Heart left ventricle (tissue), 16 donors: ENCODE measurements at places on chromosomes 16 and 17. TPM values are rescaled to one million over a fixed set of nuclear protein-coding genes. Genes with fewer than 3 reads are reported as not detected.

GRCh38 chr16:86166414-86166813, 267.5 kb downstream of the IRF8 start:
- no peak for DNase-seq

DNA sequence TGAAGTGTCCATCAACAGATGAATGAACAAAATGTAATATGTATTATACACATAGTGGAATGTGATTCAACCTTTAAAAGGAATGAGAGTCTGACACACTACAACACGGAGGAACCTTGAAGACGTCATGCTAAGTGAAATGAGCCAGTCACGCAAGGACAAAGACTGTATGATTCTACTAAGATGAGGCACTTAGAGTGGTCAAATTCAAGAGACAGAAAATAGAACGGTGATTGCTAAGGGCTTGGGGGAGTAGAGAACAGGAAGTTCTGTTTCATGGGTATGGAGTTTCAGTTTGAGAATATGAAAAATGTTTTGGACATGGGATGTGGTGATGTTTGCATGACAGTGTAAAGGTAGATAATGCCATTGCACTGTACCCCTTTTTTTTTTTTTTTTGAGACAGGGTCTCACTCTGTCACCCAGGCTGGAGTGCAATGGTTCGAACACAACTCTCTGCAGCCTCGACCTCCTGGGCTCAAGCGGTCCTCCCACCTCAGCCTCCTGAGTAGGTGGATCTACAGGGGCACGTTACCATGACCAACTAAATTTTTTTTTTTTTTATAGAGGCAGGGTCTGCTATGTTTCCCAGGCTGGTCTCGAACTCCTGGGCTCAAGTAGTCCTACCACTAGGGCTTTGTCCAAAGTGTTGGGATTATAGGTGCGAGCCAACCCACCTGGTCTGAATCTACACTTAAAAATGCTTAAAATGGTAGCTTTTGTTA, 2.9 kb upstream of the CCDC102A start:
- no peak for DNase-seq

The CCL16 gene
- 0.19 TPM for total RNA-seq

DNA sequence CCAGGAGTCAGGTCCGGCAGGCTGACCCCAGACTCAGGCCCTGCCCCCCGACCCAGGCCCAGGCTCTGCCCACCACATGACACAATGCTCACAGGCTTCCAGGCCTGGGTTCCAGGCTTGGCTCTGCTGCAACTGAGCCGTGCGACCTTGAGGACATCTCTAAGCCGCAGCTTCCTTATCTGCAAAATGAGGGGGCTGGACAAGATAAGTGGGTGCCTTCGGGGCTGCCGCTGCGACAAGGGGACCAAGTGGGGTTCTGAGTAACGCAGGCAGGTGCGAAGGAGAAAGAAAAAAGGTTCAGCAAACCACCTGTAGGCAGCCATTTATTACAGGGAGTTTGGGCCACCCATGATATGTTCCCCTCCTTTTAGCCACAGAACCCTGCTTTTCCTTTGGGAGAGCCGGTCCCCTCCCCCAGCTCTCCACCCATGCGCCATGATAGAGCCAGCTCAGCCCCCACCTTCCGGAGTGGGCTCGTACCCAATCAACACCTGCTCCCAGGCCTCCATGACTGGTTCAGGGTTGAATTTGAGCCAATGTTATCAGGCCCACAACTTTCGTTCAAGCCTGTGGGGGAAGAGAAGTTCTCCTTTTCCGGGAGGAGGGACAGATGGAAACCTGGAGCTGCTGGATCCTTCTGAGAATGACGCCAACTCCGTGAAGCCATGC, 38.2 kb downstream of the RTN4RL1 start:
- DNase-seq = no peak

The TNRC6A gene
- 26.4 TPM for total RNA-seq

- peak; percentile 66 for DNase-seq
Measured at GRCh38 chr16:77212741-77213541, 13.7 kb downstream of the SYCE1L start.

- DNase-seq = peak; percentile 46
Measured at GRCh38 chr17:60641810-60642220, 35.8 kb upstream of the BCAS3 start.

- DNase-seq = no peak
Measured at GRCh38 chr17:45090711-45091110, 29.6 kb downstream of the NMT1 start.

DNA sequence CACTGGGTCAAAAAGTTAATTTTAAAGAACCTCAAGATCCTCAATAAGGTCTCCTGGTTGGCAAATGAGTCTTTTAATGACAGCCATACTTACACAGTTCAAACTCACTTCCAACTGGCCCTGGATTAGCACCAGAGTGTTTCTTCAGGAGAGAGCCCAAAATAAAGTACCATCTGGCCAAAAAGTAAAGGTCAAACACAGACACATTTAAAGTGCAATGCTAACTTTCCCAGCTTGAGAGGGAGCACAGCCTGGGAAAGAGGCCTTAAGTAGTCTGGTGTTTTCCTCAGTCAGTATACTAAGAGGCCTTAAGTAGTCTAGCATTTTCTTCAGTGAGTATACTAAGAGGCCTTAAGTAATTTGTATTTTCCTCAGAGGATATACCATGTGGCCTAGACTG, 46.6 kb upstream of the ERN1 start:
- no peak for DNase-seq

The MLX gene
- total RNA-seq = 57.9 TPM

GRCh38 chr16:89855986-89856385, 17.4 kb upstream of the TCF25 start:
- DNase-seq = no peak

- peak; percentile 79 for DNase-seq
Measured at GRCh38 chr17:2214047-2214928, 89.3 kb downstream of the SMG6 start.

- no peak for DNase-seq
Measured at GRCh38 chr16:52492789-52493357, 54.1 kb downstream of the TOX3 start.

DNA sequence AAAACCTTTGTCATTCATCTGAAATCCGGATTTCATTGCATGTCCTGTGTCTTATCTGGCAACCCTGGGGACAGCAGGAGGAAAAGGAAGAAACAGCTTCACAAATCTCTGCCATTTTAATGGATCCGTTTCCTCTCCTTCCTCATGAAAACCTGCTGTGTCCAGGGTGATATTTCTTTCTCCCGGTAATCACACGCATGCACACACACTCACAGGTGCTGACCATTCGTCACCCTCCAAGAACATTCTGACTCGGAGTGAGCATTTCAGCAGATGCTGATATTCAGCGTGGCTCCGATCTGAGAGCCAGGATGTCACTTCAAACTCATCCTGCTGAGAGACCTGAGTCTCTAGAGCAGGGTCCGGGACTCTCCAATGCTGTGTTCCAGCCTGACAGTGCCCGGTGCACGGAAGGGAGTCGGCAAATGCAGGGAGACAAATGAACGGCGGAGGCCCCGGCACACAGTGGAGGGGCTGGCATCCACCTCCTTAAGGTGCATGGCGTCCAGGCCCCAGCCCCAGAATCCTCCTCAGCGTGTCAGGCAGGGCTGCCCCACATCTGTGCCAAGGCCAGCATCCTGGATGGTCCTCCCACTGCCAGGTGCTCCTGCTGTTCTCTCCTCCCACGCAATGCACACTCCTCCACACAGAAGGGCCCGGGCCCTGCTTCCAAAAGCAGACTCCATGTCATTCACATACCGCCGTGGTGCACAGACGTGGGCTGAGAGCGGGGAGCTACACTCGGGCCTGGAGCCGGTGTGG, 70.7 kb downstream of the RBFOX3 start:
- no peak for DNase-seq

The SETD6 gene
- 16.6 TPM for total RNA-seq

DNA sequence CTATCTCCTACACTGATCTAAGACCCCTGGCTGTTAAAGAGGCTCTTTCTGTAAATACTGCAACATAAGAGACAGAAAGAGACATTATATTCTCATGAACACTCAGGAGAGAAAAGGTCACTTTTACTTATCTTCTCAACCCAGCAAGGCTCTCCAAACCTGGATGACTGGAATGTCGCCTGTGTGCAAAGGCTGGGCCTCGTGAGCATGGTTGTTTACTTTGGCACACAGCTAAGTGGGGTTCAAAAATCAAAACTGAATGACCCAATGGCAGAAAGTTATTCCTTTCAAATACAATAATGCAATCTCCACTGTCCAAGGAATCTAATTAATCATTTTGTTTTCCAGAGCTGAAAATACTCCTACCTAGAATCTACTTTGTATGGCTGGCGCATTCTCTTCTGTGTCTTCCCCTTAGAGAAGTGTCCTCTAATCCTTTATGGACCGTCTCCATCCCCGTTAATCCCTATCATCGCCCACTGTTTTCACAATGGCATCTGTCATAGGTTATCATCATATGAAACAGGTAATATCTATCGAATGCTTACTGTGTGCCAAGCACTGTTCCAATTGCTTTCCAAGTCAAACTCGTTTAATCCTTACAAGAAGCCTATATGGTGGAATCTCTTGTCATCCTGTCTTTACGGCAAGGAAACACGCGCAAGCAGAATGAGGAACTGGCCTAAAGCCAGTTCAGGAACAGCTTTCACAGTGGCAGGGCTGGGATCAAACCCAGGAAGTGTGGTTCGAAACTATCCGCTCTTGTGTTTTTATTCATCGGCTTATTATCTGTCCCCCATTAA, 1.3 kb downstream of the SLX4 start:
- DNase-seq = no peak

GRCh38 chr16:50310308-50311133, 44.2 kb downstream of the ADCY7 start:
- DNase-seq = no peak

DNA sequence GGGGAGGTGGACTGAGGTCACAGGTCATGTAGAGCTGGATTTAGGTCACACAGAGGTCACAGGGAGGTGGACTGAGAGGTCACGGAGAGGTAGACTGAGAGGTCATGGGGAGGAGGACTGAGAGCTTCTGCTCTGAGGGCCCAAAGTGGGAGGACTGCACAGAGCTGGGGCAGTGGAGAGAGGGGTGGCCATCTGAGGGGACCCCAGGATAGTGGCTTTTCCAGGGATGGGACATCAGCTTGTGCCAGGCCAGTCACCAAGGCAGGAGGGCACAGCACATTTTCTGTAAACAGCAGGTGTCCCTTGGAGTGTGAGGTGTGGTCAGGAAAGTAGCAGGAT, 26.1 kb upstream of the JPT2 start:
- DNase-seq = no peak

- no peak for DNase-seq
Measured at GRCh38 chr16:4006397-4006999, 109.7 kb downstream of the ADCY9 start.

DNA sequence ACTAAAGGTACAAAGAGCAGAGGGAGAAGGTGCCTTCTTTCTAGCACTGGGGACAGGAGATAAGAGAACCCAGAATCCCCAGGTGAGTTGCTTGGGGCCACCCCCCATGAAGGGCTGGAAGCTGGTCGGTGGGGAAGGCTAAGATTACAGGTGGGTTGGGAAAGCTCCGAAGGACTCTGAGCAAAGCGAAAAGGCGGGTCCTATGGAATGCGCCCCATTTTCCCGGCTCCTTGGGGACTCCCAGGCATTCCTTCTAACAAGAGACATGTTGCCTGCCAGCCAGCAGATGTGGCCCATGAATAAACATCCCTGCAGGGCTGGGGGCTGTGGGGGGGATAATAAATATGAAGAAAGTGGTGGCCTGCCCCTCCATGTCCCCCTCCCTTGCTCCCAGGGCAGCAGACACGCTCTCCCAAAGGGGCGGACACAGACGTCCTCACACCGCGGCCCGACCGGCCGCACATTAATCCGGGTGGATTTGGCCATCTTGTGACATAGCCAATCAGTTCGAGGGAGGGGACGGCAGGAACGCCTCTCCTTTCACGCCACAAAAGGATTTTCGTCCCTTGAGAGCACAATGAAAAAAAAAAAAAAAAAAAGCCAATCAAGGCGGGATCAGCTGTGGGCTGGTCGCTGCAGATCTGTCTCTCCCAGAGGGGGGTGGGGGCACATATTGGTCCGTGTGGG, 98.5 kb downstream of the SOX9 start:
- no peak for DNase-seq

- no peak for DNase-seq
Measured at GRCh38 chr16:67054901-67055300, 26.0 kb downstream of the CBFB start.

The BCAR1 gene
- 66.9 TPM for total RNA-seq

The EPOP gene
- 0.25 TPM for total RNA-seq

The SULT1A1 gene
- total RNA-seq = 32.1 TPM

The ASPA gene
- 1.8 TPM for total RNA-seq

- no peak for DNase-seq
Measured at GRCh38 chr17:60724647-60725046, 47.0 kb downstream of the BCAS3 start.

GRCh38 chr17:13460261-13461000, 141.3 kb downstream of the HS3ST3A1 start:
- no peak for DNase-seq

The BOLA2 gene
- 4.8 TPM for total RNA-seq

DNA sequence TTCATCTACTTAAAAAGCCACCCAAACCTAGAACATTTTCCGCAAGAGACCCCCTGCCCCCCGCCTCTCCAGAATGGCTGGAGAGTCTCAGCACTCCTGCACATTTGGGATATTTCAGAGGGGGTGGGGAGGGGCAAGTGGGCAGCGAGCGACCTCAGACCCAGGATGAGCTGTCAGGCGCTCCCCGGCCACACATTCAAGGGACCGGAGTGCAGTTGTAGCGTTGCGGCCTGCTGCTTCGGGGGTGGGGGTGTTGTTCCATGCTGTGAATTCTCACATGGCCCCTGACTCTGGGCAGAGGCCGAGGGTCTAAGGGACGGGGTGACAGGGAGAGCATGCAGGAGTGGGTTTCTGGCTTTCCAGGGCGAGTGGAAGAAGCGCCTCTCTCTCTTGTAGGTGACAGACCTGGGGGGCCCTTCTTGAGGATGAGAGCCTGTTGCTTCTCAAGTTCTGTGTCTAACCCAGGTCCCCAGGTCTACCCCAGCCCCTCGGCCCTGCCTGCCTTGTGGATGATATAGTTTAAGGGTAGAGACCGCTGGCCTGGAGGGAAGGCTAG, 231.2 kb downstream of the SEC14L1 start:
- no peak for DNase-seq

DNA sequence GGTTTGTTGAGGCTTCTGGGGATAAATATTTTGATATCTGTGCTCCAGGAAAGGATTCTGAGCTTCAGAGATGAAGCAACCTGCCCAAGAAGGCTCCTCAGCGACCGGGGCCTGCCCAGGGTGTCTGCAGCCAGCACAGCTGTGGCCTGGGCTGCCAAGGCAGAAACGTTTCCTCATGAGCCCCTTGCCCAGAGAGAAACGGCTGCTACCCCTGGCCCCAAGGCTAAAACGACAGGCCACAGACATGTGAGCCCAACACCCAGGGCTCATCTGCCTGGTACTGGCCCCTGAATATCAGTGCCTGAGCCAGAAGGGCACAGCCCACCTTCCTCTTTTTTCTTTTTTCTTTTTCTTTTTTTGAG, 45.4 kb upstream of the RASD1 start:
- DNase-seq = no peak

DNA sequence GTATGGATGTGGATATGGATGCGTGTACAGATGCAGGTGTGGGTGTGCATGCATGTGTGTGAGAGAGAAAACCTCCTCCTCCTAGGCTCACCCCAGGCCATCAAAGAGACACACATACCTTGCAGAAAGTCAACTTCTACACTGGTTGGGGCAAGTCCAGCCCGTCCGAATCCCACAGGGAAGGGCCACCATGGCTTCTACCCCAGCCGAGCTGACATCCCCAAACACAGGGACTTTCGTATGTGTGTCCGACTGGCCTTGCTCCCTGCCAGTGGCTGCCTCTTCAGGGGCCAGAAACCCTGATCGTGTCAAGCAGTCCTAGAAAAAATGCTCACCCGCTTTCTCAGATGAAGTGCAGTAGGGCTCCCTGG, 134.2 kb downstream of the XYLT1 start:
- no peak for DNase-seq
